ENCODE measurements at places on chromosomes 4 and X.
A peak's percentile ranks its signal among the peaks of the same experiment; 100 is the strongest.

DNA sequence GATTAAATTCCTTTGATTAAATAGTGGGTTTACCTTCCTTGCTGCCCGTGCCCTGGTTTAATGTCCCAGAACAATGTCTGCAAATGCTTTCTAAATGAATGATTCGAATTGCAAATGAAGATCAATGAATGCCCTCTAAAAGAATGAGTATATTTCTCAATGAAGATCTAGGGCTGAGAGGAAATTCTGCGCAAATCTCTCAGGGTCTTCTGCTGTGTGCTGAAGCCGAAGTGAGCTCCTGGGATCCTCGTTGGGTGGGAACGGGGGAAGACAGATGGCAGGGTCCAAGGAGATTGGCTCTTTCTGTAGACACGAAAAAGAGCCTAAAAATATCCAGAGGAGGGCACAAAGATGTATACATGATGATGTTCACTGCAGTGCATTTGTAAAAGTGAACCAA, 224.8 kb downstream of the STIM2 start:
- no peak for DNase-seq

GRCh38 chr4:123562994-123563750, 166.6 kb downstream of the SPRY1 start:
- no peak for DNase-seq

DNA sequence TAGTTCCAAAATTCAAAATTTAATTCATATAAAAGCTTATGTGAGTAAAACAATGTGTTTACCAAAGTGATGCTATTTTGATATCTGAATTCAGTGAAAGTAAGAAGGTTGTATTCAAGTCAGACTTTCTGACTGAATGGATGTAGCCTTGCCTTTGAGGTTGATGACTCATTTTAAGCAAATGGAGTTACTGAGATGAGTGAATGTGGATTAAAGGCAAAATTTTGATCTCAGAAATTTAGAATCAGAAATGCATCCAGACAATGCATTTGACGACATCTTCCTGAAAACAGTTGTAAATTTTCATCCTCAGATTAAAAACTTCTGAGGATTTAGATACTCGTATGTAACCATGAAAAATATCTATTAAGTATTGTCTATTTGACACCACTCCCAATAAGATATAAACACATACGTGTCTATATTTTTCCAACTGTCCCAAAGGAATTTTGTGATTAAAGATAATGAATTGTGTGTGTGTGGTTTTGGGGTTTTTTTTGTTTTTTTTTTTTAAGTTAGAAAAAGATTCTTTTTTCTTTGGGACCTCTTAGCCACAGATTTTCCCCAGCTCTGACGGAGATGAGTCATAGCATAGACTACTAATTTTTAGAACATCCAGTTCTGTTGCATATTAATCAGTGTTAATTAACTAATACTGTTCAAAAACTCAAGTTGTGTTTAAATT, 34.4 kb downstream of the NFKB1 start:
- DNase-seq: no peak

- no peak for DNase-seq
Measured at GRCh38 chrX:129997086-129997485, 14.7 kb downstream of the BCORL1 start.

DNA sequence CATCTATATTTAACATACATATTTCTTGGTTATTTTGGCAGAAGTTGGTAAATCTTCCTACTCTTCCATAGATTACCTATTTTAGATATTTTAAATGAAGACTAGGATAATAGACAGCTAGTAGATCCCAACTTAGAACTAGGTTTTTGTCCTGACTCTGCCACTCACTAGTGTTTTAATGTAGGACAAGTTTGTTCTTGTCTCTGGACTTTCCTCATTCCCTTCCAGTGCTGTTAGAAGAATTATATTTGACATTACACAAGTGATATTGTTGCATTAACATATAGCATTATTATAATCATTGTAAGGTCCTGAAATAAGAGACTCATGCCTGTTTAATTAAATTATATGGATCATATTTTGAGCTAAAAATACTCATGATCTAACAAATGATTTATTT, 24.1 kb upstream of the ALB start:
- DNase-seq: no peak

DNA sequence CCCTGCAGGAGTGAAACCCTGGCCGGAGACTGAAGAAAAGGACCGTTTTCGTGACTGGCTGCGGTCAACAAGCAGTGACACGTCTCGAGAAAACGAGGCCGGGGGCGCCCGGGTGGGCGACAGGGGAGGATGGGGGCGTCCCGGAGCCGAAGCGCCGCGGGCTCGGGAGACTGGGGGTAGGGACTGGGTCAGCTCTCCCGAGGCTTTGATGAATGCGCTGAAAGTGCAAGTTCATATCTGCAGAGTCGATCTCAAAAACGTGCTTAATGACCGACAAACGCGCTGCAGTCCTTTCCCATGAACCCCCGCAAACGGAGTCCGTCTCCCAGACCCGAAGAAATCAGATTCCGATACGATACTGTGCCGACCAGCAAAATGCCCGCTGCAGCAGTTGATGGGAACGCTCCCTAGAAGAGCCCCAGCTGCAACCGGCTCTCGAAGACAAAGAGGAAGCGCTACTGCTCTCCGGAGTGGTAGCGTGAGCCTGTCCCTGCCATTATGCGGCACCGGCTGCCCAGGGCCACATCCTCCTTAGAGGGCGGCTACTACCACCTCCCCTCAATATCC, 806 bp upstream of the CD99L2 start:
- DNase-seq: peak; percentile 30

DNA sequence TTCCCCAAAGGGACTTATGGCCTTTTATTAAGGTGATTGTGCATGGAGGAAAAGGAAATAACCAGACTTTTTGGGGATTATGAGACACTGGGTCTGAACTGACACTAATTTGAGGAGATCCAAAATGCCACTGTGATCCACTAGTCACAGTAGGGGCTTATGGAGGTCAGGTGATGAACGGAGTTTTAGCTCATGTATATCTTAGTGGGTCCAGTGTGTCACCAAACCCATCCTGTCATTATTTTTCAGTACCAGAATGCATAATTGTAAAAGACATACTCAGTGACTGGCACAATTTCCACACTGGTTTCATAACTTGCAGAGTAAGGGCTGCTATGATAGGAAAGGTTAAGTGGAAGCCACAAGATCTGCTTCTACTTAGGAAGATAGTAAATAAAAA, 131.3 kb downstream of the RTL3 start:
- DNase-seq: no peak

DNA sequence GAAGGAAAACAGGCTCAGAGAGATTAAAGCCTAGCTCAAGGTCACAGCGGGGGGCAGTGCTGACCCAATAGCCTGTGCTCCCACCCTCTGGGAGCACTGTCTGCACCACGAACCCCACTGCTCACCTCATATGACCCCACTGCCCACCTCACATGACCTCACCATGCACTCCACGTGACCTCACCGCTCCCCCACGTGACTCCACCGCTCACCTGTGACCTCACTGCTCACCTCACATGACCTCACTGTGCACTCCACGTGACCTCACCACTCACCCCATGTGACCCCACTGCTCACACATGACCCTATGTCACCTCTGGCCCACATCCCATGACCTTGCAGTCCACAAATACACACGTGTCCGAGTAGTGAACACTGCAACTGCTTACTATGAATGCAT, 55.4 kb downstream of the ACOX3 start:
- DNase-seq: no peak

GRCh38 chrX:2677764-2678163, 13.3 kb upstream of the CD99 start:
- peak; percentile 54 for DNase-seq

- DNase-seq: no peak
Measured at GRCh38 chrX:120439921-120440320, 29.2 kb downstream of the LAMP2 start.

DNA sequence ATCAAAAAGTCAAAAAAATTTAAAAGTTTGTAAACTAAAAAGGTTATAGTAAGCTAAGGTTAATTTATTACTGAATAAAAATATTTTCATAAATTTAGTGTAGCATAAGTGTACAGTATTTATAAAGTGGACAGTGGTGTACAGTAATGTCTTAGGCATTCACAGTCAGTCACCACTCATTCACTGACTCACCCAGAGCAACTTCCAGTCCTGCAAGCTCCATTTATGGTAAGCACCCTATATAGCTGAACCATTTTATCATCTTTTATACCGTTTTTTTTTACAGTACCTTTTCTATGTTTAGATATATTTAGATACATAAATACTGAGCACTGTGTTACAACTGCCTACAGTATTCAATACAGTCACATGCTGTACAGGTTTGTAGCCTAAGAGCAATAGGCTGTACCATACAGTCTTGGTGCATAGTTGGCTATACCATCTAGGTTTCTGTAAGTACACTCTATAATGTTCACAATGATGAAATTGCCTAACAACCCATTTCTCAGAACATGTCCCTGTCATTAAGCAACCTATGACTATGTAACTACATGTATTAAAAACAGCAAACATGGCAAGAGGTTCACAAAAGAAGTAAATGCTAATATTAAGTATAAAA, 18.6 kb downstream of the ACSL4 start:
- peak; percentile 7 for DNase-seq

DNA sequence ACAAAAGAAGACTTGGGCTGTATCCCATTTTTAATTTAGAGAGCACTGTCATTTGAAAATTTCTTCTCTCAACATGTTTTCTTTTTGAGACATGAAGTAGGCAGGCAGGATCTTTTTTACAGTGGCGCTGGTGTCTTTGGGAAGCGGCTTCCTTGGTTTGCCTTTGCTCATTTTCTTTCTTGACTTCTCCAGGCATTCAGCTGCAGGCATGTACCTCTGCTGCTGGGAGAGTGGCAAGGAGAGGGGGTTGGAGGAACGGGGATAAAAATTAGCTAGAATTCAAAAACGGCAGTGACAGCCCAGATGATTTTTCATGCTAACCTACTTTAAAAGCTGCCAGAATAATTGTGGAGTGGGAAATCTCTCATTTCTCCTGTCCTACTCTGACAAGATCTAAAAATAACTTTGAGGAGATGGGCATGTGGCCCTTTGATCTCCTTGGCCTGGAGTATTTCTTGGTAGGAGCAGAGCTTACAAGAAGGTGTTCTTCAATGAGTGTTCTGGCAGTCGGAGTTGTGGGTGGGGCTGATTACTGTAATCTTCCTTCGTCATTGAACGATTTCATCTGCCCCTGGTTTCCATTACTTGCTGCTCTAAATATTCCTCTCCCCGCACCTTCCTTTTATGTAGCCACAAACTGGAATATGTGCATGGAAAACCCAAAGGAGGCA, 54.8 kb downstream of the TBL1X start:
- DNase-seq: no peak

- DNase-seq: no peak
Measured at GRCh38 chr4:147481577-147482109, 746 bp downstream of the EDNRA start.

GRCh38 chr4:127534041-127534825, 98.5 kb upstream of the INTU start:
- no peak for DNase-seq

- DNase-seq: no peak
Measured at GRCh38 chr4:8330821-8331574, 61.4 kb downstream of the HTRA3 start.

GRCh38 chr4:53490965-53491622, 100.2 kb downstream of the LNX1 start:
- peak; percentile 82 for DNase-seq

DNA sequence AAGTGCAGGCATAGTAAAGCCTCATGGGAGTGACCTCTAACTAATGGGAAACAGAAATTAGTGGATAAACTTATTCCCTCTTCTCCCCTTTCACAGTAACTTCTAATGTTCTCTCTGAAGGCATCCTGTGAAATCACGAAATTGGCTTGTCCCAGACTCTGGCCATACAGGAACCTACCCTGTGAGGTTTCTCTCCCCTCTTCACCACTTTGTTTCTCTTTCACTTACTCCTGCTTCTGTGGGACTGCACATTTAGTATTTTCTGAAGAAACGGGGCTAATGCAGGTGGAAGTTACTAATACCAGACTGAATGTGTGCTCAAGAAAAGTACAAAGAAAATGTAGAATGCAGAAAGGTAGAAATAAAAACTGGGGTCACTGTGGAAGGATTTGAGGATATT, 20.0 kb downstream of the ZNF330 start:
- no peak for DNase-seq

DNA sequence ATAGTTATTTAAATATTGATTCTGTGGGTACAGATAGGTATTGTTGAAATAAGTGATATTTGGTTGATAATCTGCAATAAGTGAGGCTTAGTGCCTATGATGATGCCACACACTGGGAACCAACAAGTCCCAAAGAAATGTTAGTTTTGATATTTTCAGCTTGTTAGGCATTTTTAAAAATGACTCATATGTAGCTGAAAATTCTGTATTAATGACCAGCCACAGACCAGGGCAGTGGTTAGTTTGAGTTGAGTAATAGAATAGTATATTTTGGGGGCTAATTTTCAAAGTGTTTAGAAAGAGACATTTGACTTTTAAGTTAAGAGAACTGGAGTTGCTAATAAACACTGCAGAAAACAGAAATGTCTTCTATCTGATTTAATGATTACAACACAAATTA, 9.4 kb downstream of the INTU start:
- DNase-seq: no peak

- no peak for DNase-seq
Measured at GRCh38 chr4:53775381-53775780, 184.1 kb upstream of the LNX1 start.

DNA sequence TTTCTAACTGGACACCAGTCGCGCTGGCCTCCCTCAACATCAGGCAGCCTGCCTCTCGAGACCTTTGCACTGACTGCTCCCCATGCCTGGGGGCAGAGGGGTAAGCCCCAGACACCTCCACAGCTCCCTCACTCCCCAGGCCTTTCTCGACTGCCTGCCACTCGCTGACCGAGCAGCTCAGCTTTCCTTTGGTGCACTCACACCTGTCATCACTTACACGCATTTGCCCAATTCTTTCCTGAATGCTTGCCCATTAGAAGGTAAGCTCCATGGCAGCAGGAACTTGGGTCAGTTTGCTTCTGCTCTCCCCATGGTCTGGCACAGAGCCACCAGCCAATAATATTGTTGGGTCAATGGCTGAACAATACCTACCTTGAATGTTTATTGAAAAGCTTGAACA, 32.2 kb upstream of the PROM1 start:
- no peak for DNase-seq

GRCh38 chr4:184715526-184715925, 18.4 kb downstream of the CENPU start:
- DNase-seq: peak; percentile 38

All from trophoblast cell (in vitro differentiated cells and primary cell).